Retinal pigment epithelial cell (primary cell): ENCODE measurements at places on chromosomes 16 and 17.

DNA sequence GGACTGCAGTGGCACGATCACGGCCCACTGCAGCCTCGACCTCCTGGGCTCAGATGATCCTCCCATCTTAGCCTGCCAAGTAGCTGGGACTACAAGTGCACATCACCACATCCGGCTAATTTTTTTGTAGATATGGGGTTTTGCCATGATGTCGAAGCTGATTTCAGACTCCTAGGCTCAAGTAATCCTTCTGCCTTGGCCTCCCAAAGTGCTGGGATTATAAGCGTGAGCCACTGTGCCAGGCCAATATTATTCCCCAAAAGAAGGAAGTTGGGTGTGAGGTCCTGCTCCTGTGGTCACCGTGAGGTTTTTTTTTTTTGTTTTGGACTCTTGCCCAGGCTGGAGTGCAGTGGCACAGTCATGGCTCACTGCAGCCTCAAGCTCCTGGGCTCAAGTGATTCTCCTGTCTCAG, 1.5 kb downstream of the AMZ2 start:
- DNase-seq, result no peak

DNA sequence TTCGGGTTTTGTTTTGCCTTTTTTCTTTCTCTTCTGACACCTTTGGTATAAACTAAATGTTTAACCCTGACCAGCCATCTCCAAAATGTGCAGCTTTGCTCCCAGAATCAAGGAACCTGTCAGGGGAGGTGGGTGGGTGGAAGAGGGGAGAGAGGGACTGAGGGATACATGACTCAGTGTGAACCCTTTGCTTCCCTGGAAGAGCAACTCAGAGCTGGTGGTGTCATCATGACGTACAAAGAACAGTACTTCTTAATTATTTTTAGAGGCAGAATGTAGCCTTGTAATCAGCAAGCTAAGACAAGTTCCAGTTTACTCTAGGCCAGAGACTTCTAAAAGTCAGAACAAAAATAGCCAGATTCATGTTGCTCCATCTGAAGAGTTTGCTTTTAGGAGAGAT, 119.6 kb upstream of the HAS3 start:
- no peak for DNase-seq

DNA sequence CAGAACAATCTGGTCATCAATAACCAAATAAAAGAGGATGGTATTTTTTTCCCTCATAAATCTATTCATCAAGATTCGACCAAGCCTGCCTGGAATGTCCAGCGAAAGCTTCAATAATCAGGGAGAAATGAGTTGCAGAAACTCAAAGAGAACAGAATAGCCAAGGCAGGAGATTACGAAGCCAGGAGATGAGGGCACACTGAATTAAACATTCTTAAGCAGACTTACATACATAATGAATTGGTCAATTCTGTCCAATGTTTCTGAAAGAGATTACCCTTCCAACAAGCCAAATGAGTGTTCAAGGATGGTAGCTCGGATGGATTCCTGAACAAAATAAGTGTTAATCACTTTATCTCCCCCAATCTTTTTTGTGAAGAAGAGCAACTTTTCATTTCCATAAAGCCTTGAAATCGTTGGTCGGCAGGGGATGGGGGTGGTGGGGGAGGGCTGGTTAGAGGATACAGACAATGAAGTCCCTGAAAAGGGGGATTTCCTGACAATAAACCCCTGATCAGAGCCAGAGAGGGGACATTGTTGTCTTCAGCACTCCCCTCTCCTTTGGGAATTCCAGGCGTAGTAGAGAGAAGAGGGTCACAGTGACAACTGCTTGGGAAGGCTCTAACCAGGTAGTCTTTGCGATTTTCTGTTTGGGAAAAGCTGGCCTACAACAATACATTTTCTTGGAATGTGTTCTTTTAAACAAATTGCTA, 20.7 kb downstream of the TOX3 start:
- no peak for DNase-seq

GRCh38 chr17:11109106-11109505, 131.9 kb upstream of the SHISA6 start:
- DNase-seq, result no peak

DNA sequence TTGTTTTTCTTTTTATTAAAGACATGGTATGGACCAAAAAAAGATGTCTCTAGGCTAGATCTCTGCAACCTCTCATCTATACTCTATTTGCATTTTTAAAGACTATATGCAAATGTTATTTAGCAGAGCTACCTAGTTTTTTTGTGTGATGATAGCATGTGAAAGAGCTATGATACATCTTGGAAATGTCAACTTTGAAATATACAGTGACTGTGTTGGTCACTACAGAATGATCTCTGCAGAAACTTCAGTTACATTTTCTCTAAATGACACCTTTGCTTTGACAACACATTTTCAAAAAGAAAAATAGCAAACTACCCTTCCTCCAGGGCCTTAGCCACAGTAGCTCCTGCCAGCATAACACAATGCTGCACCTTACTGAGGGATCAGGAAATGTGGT, 86.6 kb downstream of the PRKCB start:
- no peak for DNase-seq

- DNase-seq, result no peak
These were observed 4.4 kb downstream of the CHD9NB start for GRCh38 chr16:53048139-53048915.

GRCh38 chr17:55005520-55005919, 37.0 kb downstream of the STXBP4 start:
- no peak for DNase-seq

- DNase-seq, result peak; percentile 70
These were observed 239.9 kb downstream of the PRKCA start for GRCh38 chr17:66542129-66542966.

GRCh38 chr17:41492351-41492750, 2.6 kb upstream of the KRT36 start:
- DNase-seq, result peak; percentile 51

- no peak for DNase-seq
These were observed 48.6 kb upstream of the ZNF423 start for GRCh38 chr16:49904348-49905062.

DNA sequence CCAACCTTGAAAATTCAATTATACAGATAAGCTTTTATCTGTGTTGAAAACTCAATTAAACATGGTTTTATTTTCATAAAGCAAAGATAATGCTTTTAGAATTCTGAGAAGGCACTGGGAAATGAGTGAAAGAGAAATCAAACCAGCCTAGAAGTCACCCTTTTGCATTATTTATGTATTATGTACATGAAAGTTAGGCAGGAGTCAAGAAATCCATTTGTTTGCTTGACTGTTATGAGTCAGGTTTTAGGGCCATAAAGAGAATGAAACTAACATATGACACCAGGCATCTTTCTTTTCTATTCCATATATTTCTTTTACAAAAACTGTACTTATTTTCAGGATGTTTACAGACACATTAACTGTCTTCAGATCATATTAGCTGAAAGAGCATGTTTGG, 23.3 kb upstream of the CDH8 start:
- no peak for DNase-seq

DNA sequence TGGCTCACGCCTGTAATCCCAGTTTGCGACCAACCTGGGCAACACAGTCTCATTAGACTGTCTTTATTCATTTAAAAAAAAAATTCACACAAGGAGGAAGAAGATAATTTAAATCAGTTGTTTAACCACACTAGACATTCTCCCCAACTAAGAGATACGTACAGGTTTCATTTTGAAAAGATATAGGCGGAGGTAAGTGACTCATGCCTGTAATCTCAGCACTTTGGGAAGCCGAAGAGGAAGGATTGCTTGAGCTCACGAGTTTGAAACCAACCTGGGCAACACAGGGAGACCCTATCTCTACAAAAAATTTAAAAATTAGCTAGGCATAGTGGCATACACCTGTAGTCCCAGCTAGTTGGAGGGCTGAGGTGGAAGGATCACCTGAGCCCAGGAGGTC, 5.3 kb downstream of the CMTM4 start:
- no peak for DNase-seq

GRCh38 chr17:38844261-38844757, 9.2 kb downstream of the RPL23 start:
- no peak for DNase-seq

DNA sequence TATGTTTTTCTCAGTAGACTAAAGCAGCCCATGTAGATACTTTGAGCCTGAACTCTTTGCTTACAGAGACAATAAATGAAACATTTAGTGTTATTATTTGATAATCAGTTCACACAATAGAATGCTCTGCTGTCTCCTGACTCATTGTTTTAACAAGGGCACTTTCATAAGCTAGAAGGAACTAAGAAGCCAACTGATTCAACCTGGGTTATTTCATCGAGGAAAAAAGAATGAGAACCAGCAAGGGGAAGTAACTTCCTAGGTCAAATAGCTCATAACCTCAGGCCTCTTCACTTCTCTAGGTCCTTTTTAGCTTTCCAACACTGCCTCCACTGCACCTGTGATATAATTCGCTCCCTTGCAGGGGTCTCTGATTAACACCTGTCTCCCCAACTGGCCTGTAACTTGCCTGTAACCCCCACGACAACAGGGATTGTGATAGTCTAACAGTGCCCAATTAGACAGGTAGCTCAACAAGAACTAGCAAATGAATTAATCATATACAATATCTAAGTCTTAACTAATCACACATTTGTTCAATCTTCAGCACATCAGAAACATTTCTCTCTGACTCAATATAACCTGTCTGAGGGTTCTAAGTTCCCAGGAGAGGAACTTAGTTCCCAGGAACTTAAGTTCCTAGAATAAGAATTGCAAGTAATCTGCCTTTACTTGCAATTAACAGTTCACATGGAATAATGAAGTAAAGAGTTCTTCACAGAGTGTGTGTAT, 34.8 kb downstream of the RFFL start:
- DNase-seq, result no peak

DNA sequence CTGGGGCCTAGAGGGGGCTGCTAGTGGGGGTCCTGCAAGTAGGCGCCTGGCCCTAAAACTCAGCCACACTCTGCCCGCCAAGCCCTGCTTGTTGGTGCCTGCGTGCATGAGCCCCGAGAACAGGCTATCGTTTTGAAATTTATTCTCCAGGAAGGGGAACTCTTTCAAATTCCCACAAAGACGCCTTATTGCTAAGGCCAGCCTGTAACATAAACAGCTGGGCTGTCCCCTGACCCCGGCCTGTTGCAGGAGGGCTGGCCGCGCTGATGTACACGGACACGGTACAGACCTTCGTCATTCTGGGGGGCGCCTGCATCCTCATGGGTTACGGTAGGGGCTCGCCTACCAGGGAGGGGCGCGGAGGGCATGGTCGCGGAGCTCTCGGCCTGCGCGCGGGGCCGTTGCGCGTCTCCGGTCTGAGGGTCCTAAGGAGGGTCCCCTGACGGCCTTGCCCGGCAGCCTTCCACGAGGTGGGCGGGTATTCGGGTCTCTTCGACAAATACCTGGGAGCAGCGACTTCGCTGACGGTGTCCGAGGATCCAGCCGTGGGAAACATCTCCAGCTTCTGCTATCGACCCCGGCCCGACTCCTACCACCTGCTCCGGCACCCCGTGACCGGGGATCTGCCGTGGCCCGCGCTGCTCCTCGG, 4.3 kb downstream of the SLC5A2 start:
- DNase-seq, result no peak

GRCh38 chr17:47806026-47806912, 15.3 kb downstream of the OSBPL7 start:
- DNase-seq, result no peak

- no peak for DNase-seq
These were observed 127.1 kb upstream of the PLCG2 start for GRCh38 chr16:81651758-81652718.

DNA sequence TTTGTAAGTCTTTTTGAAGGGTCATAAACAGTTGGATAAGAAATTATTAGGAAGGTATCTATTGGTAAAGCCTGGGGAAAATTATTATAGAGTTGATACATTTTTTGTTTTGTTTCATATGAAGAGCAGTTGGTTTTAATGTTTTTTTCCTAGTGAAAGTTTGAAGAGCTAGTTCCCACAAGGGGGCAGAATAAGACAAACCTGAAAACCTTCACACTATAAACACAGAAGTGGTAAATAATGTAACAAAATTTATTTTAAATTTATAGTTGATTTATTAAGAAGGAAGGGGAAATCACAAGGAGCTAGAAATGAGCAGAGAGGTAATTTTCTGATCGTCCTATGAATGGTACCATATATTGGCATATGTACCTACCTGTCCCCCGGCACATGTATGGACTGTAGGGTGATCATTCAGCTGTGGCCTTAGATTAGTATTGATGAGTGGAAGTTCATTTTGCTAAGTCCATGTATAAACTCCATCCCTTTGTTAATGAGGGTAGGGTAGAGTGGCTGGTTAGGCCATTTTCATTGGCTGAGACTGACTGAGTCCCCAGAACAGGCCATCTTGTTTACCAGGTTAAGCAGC, 116.3 kb downstream of the TANC2 start:
- peak; percentile 9 for DNase-seq

DNA sequence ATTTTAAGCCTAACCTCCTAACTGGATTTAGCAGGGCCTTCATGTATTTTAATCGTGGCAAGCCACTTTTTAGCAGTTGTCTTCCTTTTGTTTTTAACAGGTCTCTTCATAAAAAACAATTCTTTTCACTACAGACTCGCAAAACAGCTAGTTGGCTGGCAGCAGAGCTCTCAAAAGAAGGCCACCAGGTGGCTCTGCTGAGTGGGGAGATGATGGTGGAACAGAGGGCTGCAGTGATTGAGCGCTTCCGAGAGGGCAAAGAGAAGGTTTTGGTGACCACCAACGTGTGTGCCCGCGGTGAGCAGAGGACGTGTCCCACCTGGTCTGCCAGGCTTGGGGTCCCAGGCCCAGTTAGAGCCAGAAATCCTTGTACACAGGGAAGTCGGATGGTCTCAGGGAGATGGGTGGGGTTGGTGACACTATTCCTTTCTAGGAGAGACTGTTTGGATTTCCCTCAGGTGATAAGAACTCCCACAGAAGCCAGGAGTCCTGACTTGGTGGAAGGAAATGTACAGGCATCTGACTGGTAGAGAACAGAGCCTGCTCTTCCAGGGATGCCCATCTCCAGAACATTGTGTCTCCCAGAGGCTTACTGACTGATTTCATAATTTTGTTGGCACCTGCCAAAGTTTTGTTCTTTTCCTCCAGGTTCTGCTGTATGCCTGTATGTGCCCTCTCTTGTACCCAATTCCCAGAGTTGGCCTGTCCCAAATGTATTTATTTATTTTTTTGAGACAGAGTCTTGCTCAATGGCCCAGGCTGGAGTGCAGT, 14.9 kb upstream of the DDX19A start:
- DNase-seq, result no peak
